ENCODE measurements at places on chromosomes 4 and X.

DNA sequence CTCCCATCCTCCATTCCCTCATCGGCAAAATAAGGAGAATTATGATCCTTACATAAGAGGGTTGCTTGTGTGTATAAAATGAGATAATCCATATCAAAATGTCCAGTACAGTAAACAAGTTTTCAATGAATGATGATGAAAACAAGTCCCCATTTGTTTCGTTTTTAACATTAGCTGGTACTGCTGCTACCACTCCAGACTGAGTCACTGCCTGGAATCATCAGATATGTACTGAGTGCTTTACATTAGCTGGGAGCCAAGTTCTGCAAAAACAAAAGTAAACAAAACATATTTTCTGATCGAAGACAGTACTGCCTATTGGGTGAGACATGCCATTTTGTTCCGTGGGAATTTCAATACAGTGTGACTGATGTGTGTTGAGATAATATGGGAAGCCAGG is 123.2 kb upstream of the IGFBP7 start:
- no peak for DNase-seq

DNA sequence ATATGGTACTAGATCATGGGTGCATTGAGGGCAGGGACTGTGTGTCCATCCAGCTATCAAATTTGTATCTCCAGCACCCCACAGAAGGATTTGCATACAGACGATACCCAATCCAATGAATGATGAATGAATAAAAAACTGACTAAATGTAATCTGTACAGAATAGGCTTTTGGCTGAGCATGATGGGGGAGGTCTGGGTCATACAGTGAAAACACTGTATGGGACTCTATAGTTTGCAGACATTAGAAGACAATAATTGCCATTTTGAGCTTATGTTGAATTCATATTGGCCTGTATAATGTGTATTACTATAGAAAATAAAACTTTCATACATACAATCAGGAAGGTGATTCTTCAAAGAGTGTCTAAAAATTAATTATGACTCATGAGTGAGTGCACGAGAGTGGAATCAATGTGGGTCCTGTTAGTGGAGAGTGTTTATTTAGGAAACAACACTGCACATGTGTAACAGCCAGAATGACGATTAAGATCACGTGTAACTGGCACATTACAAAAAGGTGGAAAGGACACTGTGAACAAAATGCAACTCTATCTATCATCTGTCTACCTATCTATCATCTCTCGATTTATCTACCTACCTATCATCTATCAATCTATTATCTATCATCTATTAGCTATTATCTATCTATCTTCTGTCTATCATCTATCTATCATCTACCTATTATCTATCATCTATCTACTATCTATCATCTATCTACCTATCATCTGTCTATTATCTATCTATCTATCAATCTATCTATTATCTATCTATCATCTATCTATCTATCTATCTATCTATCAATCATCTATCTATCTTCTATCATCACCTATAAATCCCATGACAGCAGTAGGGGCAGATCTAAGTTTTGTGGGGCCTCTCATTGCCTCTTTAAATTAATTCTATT is 201.3 kb downstream of the PTTG2 start:
- DNase-seq = no peak

DNA sequence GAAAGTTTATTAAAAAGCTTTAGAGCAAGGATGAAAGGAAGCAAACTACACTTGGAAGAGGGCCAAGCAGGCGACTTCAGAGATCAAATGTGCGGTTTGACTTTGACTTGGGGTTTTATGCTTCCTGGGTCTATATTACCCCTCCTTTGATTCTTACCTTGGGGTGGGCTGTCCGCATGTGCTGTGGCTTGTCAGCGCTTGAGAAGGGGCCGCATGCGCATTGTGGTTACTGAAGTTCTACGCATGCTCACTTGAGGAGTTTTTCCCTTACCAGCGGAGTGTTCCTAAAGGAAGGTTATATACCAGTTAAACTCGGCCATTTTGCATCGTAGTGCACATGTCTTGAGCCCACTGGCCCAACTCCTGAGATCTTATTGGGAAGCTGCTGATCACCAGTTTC is 9.9 kb downstream of the ZNF157 start:
- peak; percentile 61 for DNase-seq

- DNase-seq = no peak
Observed at GRCh38 chr4:7381221-7381889, 53.4 kb downstream of the PSAPL1 start.

GRCh38 chr4:10225096-10225495 is 108.5 kb upstream of the WDR1 start:
- DNase-seq = no peak

DNA sequence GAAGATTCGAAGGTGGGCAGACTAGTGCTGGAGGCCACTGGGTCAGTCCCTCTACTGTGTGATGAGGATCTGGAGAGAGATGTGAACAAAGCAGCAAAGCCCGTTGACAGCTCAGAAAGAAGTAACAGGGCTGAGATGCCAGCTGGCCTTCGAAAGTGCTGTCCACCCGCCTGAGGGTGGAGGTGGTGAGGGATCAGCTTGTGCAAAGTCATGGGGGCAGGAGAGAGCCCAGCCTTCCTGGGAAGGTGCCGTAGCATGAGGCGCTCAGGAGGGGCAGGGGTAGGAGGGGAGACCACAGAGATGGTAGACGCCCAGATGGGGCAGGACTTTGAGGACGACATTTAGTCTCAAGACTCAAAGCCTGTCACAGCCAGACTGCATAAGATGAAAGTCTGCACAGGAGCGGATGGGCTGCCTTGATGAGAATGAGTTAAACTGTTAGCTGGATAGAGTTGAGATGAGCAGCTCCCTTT is 19.7 kb downstream of the TBC1D14 start:
- DNase-seq = no peak

GRCh38 chrX:44157858-44158257 is 184.7 kb upstream of the NDP start:
- DNase-seq = no peak

GRCh38 chrX:43731086-43731485 is 75.0 kb downstream of the MAOA start:
- no peak for DNase-seq

GRCh38 chrX:34288782-34289181 is 156.7 kb upstream of the FAM47A start:
- no peak for DNase-seq

DNA sequence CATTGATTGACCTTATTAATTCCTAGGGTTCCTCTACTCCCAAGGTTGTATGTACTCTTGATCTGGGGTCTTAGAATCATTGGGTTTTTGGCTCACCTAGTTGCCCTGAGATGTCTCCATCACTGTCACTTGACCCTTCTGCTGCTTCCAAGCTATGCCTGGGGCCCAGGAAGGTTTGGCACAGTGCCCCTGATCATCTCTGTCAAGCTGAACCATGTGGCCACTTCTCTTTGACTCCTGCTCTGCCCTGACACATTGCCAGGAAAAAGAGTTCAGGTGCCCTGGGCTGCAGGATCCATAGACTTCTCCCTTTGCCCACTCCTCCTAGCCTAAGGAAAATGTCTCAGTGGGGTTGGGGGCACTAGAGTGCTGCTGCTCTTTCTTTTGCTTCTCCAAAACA is 3.9 kb upstream of the CHST7 start:
- DNase-seq = no peak

GRCh38 chrX:128057421-128057820 is 5.2 kb upstream of the ACTRT1 start:
- no peak for DNase-seq

GRCh38 chrX:39848900-39849299 is 248.9 kb downstream of the BCOR start:
- no peak for DNase-seq

- no peak for DNase-seq
Observed at GRCh38 chrX:48902135-48902534, 4.4 kb downstream of the PQBP1 start.

GRCh38 chrX:129842510-129843208 is 1.0 kb downstream of the ZDHHC9 start:
- DNase-seq = no peak

DNA sequence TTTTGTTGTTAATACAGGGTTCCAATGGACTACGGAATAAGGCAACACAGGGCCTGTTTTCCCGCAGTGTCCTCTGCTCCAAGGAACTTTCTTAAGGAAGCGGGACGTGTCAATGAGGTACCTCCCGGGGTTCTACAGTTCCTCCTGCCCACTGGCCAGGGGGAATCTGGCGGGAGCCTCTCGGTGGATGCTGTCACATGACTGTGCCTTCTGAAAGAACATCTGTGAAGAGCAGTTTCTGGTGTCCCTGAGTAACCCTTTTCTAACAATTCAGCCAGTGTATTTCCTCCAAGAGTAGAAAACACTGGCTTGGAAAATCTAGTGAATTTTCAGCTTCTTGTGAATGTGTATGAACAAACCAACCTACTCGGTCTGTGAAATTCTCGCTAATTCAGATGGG is 32.7 kb downstream of the MFAP3L start:
- DNase-seq = no peak

DNA sequence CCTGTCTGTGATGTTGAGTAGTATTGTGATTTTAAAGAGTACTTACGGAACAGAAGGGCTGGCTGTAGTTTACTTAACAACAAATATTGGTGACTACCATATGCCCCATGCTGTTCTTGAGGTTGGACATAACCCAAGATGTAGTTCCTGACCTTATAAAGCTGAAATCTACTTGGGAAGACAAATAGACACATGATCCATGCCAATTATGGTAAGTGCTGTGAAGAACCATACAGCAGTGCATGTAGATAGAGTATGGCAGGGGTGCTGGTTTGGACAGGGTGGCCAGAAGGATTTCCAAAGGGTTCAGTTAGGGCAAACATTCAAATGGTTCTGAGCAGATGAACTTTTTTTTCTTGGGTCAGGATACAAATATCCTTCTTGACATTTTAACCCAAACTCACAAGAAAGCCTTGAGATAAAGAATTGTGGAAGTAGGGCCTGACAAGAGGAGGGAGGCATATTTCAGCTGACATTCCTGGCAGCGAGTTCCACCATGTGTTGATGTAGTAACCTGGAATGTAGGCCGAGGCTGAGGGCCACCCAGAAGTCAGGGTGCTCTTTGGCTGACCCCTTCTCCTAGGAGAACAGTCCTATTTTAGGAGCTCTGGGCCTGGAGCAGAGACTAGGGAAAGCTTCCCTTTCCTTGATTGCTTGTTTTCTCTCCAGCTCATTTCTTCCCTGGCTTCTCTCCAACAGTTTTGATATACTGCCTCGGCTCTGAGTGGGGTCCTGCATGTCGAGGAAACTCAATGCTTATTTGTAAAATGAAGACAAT is 74.2 kb downstream of the FREM3 start:
- DNase-seq = no peak

GRCh38 chr4:17336524-17336961 is 175.3 kb downstream of the QDPR start:
- peak; percentile 71 for DNase-seq

GRCh38 chr4:169604131-169604900 is 8.1 kb downstream of the NEK1 start:
- DNase-seq = no peak

GRCh38 chr4:185145572-185145971 is 2.5 kb downstream of the SLC25A4 start:
- no peak for DNase-seq

DNA sequence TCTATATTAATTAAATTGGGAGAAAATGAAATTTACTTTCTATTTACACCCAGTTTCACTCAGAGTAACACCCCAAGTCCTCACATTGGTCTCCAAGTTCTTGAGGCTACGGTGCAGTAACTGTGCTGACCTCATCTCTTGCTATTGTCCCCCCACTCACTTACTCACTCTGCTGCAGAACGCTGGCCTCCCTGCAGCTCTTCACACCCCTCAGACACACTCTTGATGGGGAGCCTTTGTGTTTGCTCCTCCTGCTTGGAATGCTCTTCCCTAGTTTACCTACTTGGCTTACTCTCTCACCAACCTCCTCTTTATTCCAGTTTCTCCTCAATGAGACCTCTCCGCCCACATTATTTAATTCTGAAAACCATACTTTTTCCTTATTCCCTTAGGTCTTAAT is 22.2 kb upstream of the SPARCL1 start:
- DNase-seq = no peak

DNA sequence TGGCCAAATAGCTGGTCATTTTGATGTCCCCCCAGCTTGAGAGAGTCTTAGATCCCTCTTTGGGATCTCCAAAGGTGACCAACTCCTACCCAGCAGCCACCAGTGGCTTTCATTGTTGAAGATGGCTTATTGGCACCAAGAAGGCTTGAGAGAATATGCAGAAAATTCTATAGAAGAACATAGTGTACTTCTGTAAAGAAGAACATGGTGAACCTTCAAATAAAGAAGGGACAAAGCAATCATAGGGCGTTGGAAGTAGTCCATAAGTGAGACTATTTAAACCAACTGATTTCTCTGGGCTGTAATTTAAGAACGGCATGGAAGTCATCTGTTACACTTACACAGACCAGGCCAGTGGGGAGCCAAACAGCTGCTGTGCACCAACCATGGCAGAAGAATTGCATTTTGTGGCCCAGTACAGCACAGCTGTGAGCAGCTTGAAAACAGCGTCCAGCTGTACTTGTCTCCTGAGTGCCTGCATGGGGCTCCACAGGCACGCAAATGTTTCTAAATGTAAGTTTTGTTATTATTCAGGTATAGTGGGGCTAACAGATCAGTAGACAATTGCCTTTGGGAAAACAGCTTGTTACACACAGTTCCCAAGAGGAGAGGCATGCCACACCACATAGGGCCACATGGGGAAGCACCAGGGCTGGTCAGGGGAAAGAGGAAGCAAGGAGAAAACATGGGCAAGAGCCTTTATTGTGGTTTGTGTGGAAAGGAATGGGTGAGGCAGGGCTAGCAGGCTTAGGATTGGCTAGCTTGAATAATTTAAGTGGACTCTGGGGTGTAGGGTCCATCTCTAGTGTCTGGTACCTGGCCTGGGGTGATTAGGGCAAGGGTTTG is 125.0 kb downstream of the ARHGAP6 start:
- DNase-seq = no peak

- DNase-seq = no peak
Observed at GRCh38 chrX:43016021-43016420, 238.1 kb upstream of the PPP1R2C start.

GRCh38 chr4:7294176-7294756 is 101.9 kb downstream of the SORCS2 start:
- no peak for DNase-seq

DNA sequence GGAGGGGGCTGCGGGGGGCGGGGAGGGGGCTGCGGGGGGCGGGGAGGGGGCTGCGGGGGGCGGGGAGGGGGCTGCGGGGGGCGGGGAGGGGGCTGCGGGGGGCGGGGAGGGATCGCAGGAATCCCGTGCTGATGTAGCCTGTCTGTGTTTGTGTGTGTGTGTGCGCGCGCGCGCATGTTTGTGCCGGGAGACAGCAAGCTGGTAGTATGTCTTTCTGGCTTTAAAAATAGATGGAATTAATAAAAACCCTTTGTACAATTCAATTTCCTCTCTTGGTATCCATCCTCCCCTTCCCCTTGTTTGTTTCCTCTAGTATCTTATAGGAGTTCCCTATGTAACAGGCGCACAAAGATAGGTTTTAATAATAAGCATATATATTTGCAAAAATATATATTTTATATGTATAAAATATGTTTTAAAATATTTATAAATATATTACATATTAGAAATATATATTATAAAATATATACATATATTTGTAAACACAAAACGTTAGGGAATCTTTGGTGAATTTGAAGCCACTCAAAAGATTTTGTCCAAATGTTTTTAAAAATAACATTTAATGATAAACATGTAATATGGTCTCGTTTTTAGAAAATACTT is 782 bp downstream of the ARHGAP24 start:
- no peak for DNase-seq

GRCh38 chrX:121236040-121236439 is 188.6 kb downstream of the GLUD2 start:
- no peak for DNase-seq

- no peak for DNase-seq
Observed at GRCh38 chr4:128060121-128060698, 902 bp upstream of the LARP1B start.

All from activated T-cell treated with anti-CD3 and anti-CD28 coated beads for 24 hours (primary cell).